NCI-H1930 (cell line): ENCODE measurements at places on chromosomes 5 and 9.
A peak's percentile ranks its signal among the peaks of the same experiment; 100 is the strongest.

DNA sequence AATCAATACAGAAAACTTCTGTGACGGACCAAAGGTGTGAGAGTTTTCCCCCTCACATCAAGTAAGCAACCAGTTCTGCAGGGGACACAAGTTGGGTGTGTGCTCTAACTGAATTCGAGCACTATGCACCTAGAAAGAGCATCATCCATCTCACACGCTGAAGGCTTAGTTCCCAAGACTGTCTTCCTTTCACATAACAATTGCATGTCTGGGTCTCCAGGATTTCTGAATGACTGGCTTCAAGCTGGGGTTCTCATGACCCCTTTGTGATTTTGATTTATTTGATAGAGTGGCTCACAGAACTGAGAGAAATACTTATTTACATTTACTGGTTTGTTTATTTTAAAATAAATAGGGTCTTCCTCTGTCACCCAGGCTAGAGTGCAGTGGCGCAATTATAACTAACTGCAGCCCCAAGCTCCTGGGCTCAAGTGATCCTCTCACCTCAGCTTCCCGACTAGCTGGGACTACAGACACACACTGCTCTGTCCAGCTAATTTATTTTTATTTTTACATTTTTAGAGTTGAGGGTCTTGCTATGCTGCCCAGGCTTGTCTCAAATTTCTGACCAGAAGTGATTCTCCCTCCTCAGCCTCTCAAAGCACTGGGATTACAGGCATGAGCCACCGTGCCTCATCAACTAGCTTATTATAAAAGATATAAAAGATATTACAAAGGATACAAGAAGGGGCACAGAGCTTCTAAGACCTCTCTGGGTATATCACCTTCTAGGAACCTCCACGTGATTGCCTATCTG is 316.7 kb upstream of the CDH12 start:
- no peak for DNase-seq

- no peak for DNase-seq
Measured at GRCh38 chr5:175692996-175693710, 35.3 kb downstream of the HRH2 start.

DNA sequence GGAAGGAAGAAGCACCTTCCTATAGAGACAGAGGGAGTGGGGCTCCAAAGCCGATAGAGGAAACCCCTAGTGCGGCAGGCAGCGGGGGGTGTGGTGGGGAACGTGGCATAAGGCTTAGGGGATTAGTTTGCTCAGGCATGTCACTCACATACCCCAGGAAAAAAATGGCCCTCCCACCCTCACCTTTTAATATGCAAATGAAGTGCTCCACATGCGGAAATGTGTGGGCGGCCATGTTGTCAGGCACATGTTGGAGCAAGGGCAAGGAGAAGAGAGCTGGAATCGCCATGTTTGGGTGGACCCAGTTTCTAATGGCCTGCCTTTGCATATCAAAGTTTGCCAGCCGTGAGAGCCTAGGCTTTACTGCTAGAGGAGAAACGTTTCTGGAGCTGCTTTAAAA is 758.8 kb downstream of the NR2F1-AS1 start:
- DNase-seq: no peak

GRCh38 chr5:9335269-9335668 is 210.6 kb downstream of the SEMA5A start:
- no peak for DNase-seq

DNA sequence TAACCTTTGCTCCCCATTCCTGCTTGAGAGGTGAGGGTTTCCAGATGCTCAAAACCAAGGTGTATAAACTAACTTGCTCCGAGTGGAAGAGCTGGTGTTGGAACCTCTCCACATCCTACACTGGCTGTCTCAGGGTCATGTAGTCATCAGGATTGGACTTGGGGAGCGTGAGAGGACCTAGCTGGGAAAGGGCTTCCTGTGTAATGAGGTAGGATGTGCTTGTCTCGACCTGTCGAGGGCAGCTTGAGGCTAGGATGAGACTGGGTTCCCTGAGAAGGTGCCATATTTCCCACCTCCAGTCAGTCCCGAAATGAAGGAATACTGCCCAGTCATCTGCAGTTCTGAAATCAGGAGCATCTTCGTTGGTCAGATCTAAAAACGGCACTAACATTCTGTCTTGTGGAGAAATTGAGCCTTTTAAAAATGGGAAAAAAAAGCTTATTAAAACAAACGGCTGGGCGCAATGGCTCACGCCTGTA is 1.3 kb downstream of the CCNI2 start:
- no peak for DNase-seq

GRCh38 chr9:137223078-137223970 is 1.3 kb upstream of the RNF208 start:
- peak; percentile 94 for DNase-seq

DNA sequence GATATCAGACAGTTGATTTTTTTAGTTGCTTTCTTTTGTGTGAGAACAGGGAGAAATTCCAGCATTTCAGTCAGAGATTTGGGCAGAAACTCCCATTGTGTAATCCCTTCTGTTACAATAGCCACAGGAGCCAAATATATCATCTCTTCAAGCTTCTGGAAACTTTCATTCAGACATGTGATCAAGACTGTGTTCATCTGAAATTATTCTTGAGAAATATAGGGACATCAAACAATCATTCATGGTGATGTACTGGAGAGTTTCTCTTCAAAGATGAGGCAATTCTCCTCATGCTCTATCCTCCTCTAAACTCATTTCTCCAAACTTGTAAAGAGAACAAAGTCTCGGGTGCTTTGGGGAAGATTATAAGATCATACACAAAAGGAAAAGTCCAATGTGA is 35.2 kb upstream of the CSNK1G3 start:
- DNase-seq: no peak

DNA sequence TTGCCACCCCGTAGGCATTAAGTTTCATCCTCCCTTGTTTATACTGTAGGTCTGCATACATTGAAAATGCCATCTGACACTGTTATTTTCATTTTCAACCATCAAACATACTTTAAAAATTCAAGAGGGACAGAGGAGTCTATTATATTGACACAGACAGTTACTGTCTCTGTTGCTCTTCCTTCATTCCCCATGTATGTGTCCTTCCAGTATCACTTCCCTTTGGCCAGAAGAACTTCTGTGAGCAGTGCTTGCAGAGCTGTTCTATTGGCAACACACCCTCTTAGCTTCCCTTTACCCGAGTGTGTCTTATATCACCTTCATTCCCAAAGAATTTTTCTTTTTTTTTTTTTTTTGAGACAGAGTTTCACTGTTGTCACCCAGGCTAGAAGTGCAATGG is 42.8 kb downstream of the RASGEF1C start:
- no peak for DNase-seq

DNA sequence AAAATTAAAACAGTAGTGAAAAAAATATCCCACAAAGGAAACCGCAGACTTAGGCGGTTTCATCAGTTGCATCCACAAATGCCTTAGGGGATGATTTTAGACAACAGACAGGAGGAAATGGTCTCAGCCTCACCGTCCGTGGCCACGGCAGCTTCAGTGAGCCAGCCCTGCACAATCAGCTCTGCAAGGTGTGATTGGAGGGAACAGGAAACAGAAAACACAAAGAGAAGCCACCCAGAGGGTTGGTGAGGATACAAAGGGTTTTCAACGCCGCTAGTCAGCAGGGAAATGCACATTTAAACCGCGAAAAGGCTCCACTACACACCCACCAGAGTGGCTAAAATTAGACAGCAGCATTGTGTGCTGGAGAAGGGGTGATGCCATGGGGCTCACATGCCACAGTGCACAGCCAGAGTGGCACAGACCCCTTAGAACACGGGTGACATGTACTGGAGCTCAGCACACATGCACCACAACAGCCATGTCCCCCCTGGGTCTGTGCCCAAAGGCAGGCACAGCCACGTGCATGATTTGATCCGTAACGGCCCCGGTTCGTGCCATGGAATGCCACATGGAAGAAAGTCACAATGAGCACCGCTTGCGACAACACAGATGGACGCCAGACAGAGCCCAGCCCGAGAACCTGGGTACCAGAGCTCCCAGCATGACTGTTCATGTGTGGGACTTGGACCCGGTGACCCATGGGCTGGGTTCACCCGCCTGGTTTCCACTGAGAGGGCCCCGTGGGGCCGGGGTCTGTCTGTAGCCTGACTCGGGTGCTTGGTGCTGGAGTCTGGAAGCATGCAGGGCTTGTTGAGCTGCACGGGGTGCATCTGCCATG is 18.3 kb upstream of the TERT start:
- DNase-seq: no peak

GRCh38 chr5:133455676-133456075 is 156.7 kb downstream of the FSTL4 start:
- DNase-seq: no peak

- DNase-seq: peak; percentile 56
Measured at GRCh38 chr9:107283623-107284616, 841 bp downstream of the RAD23B start.

GRCh38 chr5:157540707-157541446 is 34.7 kb downstream of the ADAM19 start:
- DNase-seq: no peak

DNA sequence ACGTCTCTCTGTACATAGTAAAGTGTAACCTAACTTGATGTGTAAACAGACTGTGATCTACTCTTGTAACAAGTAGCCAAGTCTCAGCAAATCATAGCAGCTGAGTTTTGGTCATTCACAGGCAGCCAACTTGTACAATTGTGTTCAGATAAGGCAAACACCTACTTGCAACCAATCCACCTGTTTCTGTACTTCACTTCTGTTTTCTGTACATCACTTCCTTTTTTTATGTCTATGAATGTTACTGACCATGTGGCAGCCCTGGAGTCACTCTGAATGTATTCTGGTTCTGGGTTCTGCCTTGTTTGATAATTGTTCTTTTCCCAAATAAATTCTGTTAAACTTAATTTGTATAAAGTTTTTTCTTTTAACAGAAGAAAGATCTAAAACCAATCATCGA is 26.0 kb downstream of the RLN2 start:
- DNase-seq: no peak

DNA sequence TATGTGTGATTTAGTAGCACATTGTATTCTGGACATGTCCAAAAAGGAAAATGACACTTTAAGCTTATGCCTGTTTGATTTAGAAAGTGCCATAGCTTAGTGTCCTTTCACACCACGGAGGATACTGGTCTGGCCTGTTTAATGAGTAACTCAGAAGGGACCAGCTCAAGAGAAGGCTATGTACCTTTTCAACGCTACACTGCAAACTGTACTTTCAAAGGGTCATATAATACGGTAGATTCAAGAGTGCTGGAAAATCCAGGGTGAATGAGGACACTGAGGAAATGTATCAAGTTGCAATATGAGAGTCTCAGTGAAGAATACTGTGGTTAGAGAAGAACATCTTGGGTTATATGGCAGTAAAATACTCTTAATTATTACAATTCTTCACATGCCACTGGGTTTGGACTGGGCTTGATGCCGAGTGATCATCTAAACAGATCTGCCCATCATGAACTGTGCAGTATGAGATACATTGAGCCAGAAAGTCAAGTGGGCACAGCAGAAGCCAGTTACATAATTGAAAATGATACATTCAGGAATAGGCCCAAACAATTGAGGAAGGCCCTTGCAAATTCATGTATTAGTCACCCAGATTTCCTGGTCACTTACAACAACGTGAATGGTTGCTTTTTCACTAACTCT is 1211.5 kb upstream of the CDH9 start:
- DNase-seq: no peak

DNA sequence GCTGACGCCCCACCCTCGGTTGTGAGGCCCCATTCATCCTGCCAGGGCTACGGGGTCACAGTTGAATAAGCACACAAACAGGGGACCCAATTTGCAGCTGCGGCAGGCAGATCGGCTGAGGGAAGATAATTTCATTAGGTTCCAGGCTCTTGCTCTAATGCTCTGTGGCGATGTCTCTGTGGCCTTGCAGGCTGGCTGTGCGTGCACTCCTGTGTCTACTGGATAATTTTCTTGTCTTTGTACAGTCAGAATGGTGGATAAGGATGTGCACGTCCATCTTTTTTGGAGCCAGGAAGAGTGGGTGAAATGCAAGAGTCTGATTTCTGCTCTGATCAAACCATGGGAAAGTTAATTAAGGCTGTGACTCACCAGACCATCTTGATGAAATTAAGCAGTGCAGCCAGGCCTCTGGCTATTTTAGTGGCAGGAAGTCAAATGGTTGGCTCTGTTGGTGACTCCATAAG is 39.2 kb downstream of the NSG2 start:
- no peak for DNase-seq

DNA sequence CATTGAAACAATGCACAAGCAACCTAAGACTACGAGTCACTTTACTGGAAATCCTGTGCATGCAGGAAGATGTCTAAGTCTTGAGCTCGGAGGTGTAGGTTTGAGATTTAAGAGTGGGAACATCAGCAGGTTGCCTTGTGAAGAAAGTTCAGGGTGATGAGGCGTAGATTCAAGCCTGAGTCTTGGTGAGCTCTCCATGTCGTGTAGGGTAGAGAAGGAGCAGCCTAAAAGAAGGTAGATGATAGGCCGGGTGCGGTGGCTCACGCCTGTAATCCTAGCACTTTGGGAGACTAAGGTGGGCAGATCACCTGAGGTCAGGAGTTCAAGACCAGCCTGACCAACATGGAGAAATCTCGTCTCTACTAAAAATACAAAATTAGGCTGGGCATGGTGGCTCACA is 30.2 kb upstream of the ANKRD18A start:
- no peak for DNase-seq

DNA sequence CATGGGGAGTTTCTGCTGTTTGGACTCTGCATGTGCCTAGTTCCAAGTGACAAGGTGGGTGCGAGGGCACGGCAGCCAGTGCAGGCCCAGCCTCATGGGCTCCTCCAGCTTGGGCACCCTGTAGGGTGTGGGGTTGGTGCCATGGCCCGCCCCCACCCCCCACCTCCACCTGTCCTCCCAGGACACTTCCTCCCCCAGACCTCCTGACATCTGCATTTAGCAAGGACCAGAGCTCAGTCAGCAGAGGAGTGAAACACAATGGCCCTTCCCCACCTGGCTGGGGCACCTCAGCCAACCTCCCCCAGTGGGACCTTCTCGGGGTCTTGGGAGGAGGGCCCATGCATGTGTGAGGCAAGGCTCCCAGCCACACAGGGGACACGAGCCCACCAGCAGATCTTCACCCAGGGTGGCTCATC is 1.9 kb upstream of the NKD2 start:
- no peak for DNase-seq
